Glomerular endothelial cell (primary cell): ENCODE measurements at places on chromosomes 4 and X.

DNA sequence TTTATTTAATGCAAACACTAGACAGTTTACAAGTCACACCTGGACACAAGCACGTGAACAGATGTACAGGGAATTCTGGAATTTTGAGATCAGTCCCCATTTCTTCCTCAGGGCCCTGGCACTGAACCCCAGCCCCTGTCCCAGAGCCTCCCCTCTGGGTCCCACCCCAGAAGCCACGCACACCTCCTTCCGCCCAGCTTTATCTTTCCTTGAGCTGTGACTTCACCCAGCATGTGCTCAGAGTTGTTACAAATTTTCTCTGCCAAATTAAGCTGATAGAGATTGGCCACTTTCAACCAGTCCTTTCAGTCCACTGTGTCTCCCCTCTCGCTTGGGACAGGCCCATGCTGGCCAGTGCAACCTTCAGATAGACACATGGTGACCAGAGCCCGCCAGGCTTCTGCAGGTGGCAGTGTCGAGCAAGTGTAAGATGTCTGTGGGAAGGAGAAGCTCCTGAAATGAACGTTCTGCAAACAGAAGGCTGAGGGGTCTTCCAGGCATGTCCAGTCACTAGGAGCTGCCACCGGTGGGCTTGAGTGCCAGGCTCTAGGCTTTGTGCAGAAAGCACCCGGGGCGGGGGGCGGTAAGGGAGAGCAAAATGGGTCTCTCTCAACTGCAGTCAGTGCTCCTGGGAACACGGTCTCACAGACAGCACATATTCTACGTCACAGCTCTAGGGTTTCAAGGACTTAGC lies 73.3 kb downstream of the MTMR1 start:
- no peak for DNase-seq

- DNase-seq = no peak
Observed at GRCh38 chr4:39319676-39320075, 46.5 kb downstream of the RFC1 start.

DNA sequence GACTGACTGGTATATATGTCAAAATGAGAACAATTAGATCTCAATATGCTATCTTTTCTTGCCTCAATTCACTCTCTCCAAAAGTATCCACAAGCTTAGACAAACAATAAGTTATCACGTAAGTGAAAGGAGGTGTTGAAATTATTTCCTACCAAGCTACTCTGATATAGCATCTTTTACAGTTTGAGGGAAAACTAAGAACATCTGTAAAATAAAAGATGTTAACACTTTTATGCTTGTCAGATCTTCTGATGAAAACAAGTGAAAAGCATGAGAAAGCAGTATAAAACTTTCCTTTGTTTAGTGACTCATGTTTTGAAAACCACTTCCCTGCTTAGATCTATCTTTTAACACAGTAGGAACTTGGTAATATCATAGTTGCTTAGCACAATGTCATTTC lies 8.4 kb upstream of the MAB21L2 start:
- DNase-seq = no peak

- DNase-seq = no peak
Observed at GRCh38 chr4:112127803-112128202, 17.5 kb upstream of the FAM241A start.

DNA sequence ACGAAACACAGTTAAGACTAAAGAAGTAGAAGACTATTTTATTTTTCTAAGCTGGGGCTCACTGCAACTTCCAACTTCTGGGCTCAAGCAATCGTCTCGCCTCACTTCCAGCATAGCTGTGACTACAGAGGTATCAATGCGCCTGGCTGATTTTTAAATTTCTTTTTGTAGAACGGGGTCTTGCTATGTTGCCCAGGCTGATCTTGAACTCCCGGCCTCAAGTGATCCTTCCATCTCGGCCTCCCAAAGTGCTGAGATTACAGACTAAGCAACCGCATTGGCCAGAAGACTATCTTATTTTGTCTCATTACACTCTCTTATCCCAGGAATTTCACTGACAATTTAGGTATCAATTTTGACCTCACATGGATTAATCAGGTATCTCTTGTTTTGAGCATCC lies 1.2 kb downstream of the LAMTOR3 start:
- DNase-seq = no peak

- no peak for DNase-seq
Observed at GRCh38 chrX:134868771-134869495, 121.9 kb upstream of the SMIM10 start.

- no peak for DNase-seq
Observed at GRCh38 chr4:15234856-15235126, 193.0 kb upstream of the C1QTNF7 start.

DNA sequence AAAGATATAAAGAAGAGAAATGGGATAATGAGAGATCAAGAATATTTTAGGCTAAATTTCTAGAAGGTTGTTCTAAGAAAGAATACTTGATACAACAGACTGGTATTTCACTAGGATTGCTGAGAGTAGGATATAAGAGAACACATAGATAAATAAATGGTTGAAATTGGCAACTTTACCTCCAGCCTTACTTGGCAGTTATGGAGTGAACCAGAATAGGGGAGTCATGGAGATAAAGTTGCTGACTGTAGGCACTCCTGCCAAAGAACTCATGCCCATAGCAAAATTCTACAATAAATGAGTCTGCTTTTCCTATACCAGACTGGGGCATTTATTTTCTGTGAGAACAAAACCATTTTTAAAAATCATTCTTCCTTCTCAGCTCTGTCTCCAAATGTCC lies 26.4 kb upstream of the MMRN1 start:
- no peak for DNase-seq

GRCh38 chr4:39232100-39232499 lies 49.8 kb downstream of the WDR19 start:
- no peak for DNase-seq

DNA sequence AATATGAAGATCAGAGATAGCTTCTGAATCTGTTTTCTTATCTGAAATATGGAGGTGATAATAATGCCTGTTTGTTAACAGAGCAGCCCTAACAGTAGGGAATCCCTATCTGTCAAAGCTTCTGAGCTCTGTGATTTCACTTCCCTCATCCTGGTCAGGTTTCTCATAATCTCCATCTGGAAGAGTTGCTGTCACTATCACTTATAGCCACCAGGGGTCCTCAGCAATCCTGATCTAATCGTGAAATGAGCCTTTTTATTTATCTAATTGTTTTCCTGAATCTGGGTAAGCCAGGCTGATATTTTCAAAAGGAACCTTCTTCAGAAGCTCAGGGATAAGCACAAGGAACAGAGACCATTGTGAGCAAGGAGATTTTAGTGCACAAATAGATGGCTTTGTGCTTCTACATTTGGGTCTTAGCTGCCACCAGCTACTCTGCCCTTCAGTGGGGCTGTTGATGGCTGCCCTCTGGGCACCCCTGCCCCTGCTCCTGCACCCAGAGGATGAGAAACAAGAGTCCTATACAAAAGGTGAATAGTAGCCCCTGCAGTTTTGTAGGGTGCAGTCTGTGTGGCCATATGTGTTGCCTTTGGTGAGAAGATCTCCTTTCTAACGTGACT lies 196.4 kb upstream of the RADX start:
- no peak for DNase-seq

GRCh38 chrX:66504481-66504880 lies 134.4 kb downstream of the EDA2R start:
- DNase-seq = no peak

- DNase-seq = no peak
Observed at GRCh38 chr4:30122711-30123110, 597.5 kb upstream of the PCDH7 start.

DNA sequence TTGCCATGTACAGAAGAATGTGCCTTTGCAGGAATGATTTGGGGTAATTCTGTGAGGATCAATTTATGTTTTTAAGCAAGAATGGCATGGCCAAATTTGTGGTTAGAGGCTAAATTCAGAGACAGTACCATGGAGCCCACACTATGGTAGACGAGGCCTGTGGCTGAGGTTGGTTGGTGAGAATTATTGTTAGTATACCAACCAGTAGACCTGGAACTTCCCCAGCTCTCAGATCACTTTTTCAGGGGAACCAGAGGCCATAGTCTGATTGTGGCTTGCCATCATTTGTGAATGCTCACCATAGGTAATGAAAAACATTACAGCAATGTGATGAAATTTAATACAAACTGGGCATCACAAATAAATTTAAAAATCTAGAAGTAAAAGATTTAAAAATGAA lies 56.3 kb downstream of the SHISA3 start:
- DNase-seq = no peak

GRCh38 chr4:3337357-3337732 lies 44.5 kb downstream of the RGS12 start:
- no peak for DNase-seq

- DNase-seq = no peak
Observed at GRCh38 chr4:2767046-2767704, 11.0 kb upstream of the TNIP2 start.

GRCh38 chr4:123427951-123428350 lies 31.4 kb downstream of the SPRY1 start:
- DNase-seq = no peak

DNA sequence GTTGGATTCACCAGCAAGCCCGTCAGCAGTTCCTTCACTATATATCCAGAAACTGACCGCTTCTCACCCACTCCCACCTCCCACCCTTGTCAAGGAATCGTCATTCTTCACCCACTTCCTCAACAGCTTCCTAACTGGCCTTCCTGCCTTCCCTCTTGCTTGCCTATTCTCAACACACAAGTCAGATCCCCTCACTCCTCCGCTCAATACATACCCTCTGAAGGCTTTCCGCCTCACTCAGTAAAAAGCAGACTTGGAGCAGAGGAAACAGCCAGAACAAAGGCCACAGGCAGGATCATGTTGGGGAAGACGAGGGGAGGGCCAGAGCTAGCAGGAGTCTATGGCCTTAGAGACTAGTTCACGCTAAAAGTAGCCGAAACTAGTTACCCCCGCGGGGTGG lies 23.7 kb downstream of the RWDD4 start:
- no peak for DNase-seq

DNA sequence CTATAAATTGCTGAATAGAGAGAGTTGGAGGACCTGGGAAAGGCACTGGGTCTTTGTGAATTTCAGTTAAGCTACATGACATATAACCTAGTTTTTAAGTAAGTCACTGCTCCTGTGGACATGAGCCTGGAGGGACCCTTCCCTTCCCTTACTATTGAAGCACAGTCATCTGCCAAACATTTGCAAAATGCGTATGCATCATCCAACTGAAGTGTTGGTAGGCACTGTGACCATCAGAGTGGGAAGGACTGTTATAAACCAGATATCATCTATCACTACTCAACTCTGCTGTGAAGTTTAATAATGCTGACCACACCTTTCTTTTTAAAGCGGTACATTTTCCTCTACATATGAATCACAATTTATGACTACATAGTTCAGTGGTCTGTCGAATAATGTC lies 5.2 kb downstream of the GABRA3 start:
- no peak for DNase-seq

DNA sequence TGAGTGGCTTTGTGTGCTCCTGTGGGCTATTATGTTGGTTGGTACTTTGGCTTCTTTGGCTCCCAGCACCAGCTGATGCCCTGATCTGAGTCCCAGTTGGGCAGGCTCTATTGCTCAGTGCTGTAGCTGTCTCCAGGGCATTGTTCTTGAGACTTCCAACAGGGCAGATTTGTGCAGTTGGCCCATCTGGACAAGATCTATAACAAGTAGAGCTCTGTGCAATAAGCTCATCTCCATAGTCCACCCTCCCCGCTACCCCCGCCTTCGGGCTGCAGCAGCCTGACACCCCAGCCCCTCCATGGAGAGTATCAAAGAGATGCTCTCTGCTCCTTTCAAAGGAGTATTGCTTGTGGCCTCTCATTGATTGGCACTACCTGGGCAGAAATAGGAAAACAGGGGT lies 5.8 kb upstream of the TMEM31 start:
- no peak for DNase-seq

- DNase-seq = no peak
Observed at GRCh38 chrX:111409326-111409725, 2.7 kb downstream of the DCX start.

- no peak for DNase-seq
Observed at GRCh38 chr4:86939729-86940575, 5.1 kb downstream of the AFF1 start.

DNA sequence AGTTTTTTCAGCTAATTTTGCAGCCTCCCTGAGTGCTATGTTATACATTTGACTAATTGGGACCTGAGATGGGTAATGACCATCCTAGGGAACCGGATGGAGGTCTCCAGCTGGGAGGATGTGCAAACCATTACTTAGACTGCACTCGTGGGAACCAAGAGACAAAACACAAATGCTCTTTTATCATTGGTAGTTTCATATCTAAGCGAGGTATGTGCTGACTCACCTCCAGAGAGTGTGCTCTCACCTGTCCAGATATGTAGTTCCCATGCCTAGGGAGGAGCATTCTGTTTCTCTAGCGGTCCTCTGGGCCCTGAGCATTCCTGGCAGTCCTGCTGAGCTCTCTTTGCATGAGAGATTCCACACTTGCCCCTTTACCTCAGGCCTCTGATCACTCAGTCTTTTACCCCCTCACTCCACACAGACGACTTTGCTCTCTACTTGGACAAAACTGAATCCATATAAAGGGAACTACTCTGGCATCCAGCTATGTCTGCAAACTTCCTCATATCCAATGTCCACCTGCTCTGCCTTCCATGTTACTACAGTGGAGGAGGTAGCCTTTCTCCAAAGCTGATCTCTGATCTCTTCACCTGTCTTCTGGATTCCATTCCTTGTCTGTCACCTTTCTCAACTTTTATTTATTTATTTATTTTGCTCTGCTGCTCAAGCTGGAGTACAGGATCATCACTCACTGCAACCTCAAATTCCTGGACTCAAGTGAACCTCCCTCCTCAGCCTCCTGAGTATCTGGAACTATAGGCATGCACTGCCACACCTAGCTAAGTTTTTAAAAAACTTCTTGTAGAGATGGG lies 88.4 kb downstream of the LRP2BP start:
- no peak for DNase-seq

DNA sequence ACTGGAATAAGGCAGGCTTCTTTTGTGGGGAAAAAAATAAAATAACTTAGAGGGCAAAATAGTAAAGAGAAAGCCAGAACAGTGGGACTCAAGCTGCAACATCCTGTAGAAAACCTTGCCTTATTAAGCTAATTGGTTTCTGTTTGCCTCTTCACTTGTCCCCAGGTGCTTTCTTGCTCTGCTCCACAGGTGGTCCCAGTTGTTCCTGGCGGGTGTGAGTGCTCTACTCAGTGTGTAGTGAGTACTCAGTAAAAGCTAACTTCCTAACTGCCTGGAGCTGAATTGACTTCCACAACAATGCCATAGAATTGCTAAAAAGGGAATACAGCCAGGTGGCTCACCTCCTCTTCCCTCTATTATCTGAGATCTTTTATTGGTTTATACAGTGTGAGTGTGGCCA lies 930.2 kb downstream of the C4orf33 start:
- no peak for DNase-seq

DNA sequence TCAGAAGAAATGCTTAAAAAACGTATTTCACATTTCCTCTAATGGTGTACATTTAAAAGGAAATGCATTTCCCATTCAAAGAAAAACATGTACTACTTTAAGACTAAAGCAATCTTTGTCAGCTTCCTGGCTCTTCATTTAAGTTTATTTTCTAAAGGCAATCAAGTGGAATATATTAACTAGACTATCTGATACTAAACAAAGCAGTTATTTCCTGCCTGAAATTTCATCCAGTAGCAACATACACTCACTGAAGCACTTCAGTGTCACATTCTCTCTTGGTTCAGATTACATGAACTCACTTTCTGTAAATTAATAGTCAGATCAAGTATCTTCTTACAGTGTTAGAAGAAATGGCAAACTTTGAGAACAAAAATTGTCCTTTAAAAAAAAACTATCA lies 42.5 kb downstream of the LRBA start:
- DNase-seq = no peak

GRCh38 chrX:51336584-51336983 lies 4.0 kb downstream of the NUDT10 start:
- DNase-seq = no peak
